CD8-positive, alpha-beta memory T cell (primary cell): ENCODE measurements at places on chromosomes 13 and 19. TPM values are rescaled to one million over a fixed set of nuclear protein-coding genes. Genes with fewer than 3 reads are reported as not detected.
A peak's percentile ranks its signal among the peaks of the same experiment; 100 is the strongest.

GRCh38 chr13:23667750-23668149 lies 97.5 kb downstream of the TNFRSF19 start:
- no peak for DNase-seq
- H3K4me3 ChIP-seq, result no peak overlapping the region
- H3K27ac ChIP-seq, result no peak overlapping the region
- no peaks in the 10 kb centered on the region for H3K27me3 ChIP-seq
- no peaks in the 10 kb centered on the region for H3K4me1 ChIP-seq

ZNF541 gene
- 0.44 TPM for total RNA-seq

GRCh38 chr19:49499030-49499670 lies 2.9 kb downstream of the RPS11 start:
- no peaks in the 10 kb centered on the region for H3K27me3 ChIP-seq
- peak overlapping the region; percentile 94 for H3K27ac ChIP-seq
- H3K4me3 ChIP-seq, result peak overlapping the region; percentile 95

SOHLH2 gene
- not detected for total RNA-seq
